Stomach (tissue), 19 donors: ENCODE measurements at places on chromosomes 4 and X. TPM values are rescaled to one million over a fixed set of nuclear protein-coding genes. Genes with fewer than 3 reads are reported as not detected.

MAGEH1 gene
- not detected for total RNA-seq

DNA sequence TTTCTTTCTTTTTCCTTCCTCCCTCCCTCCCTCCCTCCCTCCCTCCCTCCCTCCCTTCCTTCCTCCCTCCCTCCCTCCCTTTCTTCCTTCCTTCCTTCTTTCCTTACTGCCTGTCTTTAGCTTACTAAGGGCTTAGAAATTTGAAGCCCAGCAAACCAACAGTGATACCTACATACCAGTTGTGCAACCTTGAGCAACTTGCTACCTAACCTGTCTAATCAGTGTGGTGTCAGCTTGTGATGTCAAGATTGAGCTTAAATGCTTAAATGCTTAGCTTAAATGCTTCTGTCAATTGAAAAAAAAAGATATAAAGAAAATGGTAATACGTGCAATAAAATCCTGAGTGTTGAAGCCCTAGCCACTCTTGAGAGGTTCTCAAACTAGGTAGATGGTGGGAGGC, 728.6 kb downstream of the TRIML1 start:
- DNase-seq: no peak

SLC10A7 gene
- total RNA-seq: 22.0 TPM

GAGE12C gene
- total RNA-seq: not detected

DNA sequence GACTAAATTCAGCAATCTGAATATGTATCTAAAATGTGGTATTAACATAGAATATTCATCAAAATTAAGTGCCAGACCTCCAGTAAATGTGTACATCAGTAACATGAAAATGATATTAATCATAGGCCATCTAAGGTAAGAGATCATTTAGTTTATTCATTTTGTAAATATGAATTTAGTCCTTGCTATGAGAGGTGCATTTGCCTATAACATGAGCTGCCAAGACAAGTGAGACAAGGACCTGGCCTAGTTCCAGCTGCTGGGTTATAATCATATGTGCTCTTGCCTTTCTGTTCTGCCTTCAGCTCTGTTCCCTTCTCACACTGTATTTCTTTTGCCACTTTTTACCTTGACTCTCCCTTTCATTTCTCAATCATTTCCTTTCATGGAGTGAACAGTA, 160.0 kb downstream of the STIM2 start:
- DNase-seq: no peak

GRCh38 chrX:108285356-108285755, 152.9 kb downstream of the COL4A6 start:
- DNase-seq: no peak

- no peak for DNase-seq
Observed at GRCh38 chr4:181046809-181047208, 1196.4 kb upstream of the TENM3 start.

GRCh38 chr4:75370576-75370975, 143.6 kb downstream of the RCHY1 start:
- DNase-seq: no peak

DNA sequence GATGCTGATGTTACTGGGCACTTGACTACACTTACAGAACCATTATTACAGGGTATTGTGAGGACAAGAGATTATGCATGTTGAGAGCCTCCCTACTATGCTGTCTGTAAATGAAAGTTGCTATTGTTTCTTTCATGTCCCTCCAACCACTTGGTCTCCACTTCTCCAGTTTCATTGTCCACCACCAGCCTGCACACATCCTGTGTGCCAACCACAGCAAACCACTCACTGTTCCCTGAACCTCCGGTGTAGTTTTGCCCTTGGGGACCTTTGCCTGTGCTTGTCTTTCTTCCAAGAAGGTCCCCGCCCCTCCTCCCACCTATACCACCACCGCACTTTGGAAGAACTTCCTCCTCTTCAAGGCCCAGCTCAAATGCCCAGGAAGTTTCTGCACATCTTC, 43.1 kb upstream of the AFF2 start:
- DNase-seq: no peak

SSX2B gene
- total RNA-seq: not detected

- DNase-seq: no peak
Observed at GRCh38 chr4:57114973-57115372, 4.8 kb upstream of the IGFBP7 start.

DNA sequence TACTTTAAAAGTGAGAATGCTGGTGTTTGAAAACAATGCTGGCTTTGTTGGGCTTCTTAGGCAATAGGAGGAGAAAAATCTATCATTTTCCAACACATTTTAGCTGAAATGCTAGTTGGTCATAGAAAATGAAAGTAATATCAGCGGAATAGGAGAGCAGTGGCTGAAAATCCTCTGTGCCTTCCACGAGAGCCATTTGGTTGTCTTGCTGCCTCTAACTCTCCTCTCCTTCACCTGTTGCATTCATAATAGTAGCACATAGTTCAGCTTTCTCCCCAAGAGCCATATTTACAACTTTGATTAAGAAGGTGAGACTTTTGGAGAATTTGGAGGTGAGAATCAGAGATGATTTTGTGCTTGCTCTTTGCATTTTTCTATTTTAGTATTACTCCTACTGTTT, 849.4 kb upstream of the FTHL17 start:
- no peak for DNase-seq

- DNase-seq: no peak
Observed at GRCh38 chr4:185207466-185207865, 1.9 kb upstream of the SNX25 start.

SASH3 gene
- total RNA-seq: 10.7 TPM

MAP9 gene
- 11.6 TPM for total RNA-seq

DNA sequence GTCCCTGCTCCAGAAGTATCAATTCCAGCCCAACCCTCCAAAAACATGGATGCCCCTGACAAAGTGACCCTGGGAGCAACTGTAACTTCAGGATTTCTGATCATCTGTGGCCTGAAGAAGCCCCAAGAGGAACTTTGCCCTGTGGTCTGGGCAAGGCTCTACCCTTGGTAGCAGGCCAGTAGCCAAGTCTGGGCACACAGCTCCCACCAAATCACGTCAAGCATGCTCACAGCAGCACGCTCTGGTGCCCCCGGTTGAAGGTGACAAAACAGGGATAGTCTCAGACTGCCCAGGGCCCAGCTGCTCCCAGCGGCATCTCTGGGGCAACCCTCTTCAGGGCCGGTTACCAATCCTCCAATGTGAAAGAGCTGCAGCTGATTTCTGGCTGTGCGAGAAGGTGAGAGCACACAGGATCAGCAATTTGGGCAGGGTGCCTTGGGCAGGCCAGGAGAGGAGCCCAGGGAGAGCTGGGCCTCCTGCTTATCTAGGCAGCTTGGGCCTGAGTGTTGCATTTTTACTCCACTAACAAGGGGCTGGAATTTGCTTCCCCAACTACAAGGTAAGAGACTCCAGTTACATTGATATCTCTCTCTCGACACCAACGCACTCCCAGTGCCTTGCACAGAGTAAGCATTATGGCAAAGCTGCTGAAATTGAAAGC, 418.1 kb downstream of the BCOR start:
- DNase-seq: no peak

GRCh38 chrX:19863857-19864223, 23.6 kb downstream of the SH3KBP1 start:
- no peak for DNase-seq

- DNase-seq: no peak
Observed at GRCh38 chr4:38711066-38711465, 47.1 kb downstream of the KLF3 start.

DNA sequence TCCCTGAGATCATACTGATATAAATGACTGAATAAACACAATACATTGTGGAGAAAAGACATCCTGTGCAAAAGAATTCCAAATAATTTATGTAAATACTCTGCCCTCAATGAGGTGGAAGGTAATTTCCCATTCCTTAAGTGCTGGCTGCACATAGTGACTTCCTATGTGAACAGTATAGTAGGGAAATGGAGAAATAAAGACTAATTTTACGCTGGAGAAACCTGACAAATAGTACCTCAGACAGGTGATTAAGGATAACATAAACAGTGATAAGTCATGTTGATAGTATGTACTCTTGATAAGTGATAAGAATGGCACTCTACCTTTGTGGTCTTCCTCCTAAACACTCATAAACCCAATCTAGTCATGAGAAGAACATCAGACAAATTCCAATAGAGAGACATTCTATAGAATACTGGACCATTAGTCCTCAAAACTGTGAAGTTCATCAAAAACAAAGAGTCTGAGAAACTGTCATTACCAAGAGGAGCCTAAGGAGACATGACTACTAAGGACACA, 274.0 kb downstream of the CHIC1 start:
- DNase-seq: no peak

DNA sequence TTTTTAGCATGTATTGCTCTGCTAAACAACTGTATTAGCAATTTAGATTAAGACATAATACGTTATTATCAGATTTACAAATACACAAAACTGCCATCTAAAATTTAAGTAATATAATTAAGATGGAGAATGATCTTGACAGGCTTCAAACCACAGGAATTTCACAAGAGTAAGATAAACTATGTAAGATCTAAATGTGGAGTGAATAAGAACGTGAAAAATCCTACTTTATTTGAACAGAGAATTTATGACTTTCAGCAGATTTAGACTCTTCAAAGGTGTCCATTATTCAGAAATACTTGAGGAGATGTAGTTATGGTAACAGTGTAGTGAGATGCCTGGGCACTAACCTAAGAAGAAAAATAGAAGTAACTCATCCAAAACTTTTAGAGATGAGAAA, 73.2 kb downstream of the SLC4A4 start:
- no peak for DNase-seq

DNA sequence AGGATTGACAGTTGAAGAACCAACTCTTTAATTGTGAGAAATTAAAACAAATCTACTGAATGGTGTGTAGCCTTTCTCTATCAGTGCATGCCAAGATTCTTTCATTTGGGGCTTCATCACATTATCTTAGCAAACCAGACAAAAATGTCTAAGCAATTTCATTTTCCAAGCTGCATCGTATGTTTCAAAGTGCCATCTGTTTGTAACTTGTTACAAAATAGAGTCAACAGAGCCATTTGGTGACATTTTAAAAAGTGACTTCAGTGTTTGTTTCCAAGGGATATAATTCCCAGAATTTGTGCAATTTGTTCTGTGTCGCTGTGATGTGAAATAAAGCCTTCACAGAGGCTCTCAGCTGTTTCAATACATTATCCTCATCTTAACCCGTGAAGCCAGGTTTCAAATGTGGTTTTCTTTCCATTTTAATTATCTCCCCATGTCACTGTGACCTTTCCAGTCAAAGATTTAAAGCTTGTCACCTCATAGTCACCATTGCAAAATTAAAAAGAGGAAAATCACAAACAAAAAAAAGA, 46.0 kb upstream of the C1QTNF7 start:
- DNase-seq: no peak

DNA sequence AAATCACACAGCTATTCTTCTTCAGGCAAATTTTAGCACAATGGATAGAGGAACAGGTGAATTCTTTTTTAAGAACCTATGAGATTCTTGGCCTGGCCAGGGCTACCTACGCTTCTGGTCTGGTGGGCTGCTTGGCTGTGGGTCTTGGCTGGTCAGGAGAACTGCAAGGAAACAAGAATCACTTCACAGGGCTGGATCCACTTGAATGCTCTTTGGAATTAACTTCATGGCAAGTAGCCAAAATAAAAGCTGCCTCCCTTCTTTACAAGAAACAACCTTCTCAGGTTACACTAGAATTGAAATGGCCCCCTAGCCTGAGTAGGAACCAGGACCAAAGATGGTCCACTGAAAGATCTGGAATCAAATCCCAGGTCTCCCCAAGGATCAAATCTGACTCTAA, 519.1 kb downstream of the IQCM start:
- no peak for DNase-seq

TRMT44 gene
- total RNA-seq: 13.3 TPM

SERTM2 gene
- not detected for total RNA-seq

DNA sequence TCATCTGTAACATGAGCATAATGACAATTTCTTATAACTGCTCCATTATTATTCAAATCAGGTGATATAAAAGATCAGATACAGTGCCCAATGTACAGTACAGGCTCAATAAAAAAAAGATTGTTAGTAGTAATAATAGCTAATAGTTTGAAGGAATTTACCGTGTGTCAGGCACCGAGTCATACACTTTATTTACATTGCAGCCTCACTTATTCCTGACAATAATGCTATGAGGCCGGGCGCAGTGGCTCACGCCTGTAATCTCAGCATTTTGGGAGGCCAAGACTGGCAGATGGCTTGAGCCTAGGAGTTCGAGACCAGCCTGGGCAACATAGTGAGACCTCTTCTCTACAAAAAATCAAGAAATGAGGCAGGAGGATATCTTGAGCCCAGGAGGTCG, 10.1 kb upstream of the MAP7D3 start:
- DNase-seq: no peak

- DNase-seq: no peak
Observed at GRCh38 chr4:112882286-112882685, 167.2 kb upstream of the ANK2 start.

- DNase-seq: no peak
Observed at GRCh38 chr4:26557164-26557563, 26.7 kb upstream of the TBC1D19 start.

DNA sequence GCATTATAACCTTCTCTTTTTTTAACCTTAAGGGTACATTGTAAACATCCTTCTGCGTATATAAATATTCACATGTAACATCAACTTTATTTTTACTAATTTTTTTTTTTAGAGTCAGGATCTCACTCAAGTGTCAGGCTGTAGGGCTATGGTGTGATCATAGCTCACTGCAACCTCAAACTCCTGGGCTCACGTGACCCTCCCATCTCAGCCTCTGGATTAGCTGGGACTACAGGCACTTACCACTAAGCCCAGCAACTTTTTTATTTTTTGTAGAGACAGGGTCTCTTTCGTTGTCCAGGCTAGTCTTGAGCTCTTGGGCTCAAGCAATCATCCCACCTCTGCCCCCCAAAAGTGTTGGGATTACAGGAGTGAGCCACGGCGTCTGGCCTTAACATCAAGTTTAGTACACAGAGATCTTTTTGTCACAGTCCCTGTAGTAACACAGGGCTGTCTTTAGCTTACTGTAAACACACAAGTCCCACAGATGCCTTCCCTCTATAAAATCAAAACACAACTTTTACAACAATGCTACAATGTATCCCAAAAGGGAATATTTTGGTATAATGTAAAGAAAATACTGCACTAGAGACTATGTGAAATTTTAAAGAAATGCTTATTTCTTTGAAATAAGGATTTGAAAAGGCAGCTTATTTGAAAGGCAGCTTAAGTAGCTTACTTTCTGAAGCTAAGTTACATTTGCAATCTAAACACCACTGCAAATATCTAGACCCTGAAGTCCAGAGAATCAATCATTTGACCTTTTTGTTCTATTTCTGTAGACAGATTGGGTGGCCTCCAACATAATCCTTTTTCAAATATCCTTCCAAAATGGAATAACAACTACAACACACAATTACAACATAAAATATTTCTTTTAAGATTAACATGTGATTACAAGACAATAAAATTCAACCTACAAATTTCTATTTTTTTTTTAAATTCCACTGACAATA, 116.0 kb downstream of the APBB2 start:
- DNase-seq: no peak
